Stimulated activated naive B cell treated with anti-CD40 and anti-IgM and Interleukin-4, amounts not matched to agents 10 μg/mL and 1 μg/mL and 100 μg/mL, for 72 hours (primary cell): ENCODE measurements at places on chromosomes 13 and 19.

GRCh38 chr19:43720936-43721335, 5.1 kb downstream of the IRGC start:
- DNase-seq = no peak

GRCh38 chr13:35818633-35819067, 312.5 kb downstream of the DCLK1 start:
- DNase-seq = no peak

DNA sequence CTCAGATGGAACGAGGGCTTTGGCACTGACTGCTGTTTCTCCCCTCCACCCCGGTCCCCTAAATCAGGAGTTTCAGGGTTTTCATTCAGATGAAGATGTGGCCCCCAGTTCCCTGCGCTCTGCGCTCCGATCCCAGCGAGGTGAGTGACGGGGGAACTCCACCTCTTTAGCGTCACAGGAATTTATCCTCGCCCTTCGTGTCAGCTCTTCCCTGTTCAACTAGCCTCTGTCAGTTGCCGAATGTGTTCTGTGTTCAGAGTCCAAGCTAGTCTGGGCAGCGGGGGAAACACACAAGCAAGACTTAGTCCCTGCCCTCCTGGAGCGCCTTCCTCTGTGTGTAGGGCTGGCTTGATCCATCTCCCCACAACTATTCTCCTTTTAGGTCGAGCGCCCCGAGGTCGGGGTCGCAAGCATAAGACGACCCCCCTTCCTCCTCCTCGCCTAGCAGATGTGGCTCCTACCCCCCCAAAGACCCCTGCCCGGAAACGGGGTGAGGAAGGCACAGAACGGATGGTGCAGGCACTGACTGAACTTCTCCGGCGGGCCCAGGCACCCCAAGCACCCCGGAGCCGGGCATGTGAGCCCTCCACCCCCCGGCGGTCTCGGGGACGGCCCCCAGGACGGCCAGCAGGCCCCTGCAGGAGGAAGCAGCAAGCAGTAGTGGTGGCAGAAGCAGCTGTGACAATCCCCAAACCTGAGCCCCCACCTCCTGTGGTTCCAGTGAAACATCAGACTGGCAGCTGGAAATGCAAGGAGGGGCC, 1.8 kb downstream of the KMT2B start:
- no peak for DNase-seq

GRCh38 chr13:30240608-30241007, 66.7 kb downstream of the KATNAL1 start:
- no peak for DNase-seq

DNA sequence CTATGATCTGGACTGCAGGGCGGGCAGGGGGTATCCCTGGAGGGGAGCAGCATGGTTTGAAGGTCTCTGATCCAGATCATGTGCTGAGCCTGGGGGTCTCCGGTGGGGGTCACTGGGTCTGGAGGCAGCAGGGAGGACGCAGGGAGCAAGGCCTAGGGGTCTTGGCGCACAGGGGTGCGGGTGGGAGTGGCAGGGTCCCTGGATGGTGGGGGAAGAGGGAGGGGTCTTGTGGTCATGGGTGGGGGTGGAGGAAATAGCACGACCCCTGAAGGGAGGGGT, 1.9 kb downstream of the BTBD2 start:
- DNase-seq = no peak

- DNase-seq = no peak
These were observed 8.3 kb upstream of the ZNF681 start for GRCh38 chr19:23766951-23767350.

DNA sequence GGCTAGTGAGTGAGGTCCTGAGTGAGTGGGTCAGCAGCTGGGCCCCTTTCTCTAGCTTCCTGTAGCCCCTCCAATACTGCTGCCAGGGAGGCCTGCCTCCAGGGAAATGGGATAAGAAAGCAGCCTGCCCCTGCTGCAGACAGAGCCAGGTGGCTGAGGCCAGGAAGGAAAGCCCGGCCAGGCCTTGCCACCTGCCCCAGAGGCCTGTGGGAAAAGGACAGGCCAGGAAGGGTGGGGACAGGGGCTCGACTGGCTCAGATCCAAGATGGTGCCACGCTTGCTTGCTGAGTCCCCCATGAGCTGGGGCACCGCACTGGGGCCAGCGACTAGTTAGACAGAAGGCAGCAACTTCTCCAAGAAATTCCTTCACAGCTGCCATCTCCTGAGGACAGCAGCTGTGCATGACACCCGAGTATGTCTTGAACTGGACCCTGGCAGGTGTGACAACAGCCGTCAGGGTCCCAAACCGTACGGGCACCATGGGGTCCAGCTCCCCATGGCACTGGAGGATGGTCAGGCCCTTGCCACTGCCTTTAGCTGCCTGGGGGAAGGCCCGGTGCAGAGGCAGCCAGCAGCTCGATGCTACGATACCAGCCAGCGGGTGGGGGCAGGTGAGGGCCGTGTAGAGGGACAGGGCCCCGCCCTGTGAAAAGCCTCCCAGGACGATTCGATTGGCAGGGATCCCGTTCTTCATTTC, 5.1 kb upstream of the PRR36 start:
- DNase-seq = no peak

DNA sequence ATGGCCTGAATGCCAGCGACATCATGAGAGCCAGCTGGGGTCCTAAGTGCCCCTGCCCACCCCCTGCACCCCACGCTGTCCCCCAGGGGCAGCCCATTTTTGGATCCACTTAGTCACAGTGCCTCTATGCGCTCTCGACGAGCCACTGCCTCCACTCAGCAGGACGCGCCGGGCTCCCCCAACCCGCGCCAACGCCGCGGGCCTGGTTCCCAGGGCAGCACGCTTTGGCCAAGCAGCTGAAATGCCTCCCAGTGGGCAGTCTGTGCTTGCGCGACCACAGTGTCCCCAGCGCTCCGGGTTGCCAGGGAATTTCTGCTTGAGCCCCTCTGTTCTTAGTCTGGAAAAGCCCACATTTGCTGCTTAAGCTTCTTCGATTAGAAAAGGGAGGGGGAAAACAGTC, 39.4 kb downstream of the TMED1 start:
- no peak for DNase-seq

DNA sequence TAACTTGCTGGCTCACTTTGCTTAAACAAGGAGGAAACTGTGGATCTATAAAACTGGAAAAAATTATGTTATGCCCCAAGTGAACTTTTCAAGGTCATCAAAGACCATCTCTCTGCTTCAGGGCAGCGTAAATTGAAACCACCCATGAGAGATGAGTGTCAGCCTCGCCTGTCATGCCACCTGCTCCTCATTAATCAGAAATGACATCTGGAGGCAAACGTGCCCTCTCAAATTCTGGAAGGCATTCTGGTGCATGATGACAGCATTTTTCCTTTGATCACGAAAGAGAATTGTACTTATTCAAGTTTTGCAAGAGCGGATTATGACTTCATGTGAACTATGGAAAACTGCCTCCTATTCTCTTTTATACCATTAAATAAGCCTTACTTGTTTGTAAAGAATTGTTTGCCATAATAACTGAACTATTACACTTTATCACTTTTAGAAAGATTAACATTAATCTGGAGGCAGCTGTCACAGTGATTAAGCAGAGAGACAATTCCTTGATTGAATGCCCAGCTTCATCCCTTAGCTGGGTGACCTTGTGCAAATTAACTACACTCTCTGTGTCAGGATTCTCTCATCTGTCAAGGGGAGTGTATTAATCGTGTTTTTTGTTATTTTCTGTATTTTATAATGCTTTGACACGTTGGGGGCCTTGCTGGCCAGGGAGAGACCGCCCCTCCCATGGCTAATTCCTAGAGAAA, 17.0 kb upstream of the SACS start:
- DNase-seq = no peak

GRCh38 chr13:20193907-20194631, 1.3 kb upstream of the GJB2 start:
- peak; percentile 11 for DNase-seq

- DNase-seq = peak; percentile 48
These were observed 6.3 kb upstream of the ZNF69 start for GRCh38 chr19:11881151-11881800.

- no peak for DNase-seq
These were observed 71.9 kb downstream of the TNFRSF19 start for GRCh38 chr13:23642110-23642509.

DNA sequence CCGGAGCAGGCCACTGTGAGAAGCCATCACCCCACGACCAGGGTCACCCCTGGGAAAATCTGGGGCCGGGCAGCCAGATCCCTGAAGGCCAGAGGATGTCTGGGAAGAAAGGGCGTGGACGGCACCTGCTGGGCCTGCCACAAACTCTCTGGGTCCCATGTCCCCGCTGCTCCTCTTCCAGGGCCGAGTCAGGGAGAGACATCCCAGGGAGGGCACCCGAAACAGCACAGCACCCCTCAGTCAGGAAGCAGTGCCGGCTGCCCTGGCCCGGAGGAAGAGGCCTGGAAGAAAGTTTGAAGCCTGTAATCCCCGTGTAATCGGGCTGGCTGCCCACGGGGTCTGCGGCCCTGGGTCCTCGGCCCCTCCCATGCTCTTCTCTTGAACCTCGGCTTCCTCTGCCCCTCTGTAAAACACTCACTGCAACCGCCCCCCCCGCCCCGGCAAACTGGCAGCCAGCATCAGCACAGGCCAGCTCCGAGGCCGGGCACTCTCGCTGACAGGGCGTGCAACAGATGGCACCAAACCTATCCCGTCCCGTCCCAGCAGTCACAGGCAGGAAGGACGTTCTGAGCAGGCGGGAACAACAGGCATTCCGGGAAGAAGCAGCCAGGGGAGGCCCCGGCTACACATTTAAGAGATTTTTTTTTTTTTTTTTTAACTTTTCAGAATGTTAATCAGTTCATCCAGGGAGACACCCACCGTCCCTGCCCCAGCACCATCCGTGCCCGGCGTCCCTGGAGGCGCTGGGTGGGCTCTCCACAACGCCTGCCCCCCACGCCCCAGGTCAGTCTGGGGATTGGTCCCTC, 1.5 kb downstream of the SBNO2 start:
- no peak for DNase-seq

GRCh38 chr19:7460562-7460966, 28.3 kb downstream of the PEX11G start:
- no peak for DNase-seq

- DNase-seq = no peak
These were observed 5.6 kb upstream of the FOSB start for GRCh38 chr19:45462174-45462573.

GRCh38 chr13:30179597-30180276, 127.6 kb downstream of the KATNAL1 start:
- DNase-seq = no peak

GRCh38 chr13:88752041-88752440, 1080.9 kb downstream of the SLITRK5 start:
- DNase-seq = no peak

DNA sequence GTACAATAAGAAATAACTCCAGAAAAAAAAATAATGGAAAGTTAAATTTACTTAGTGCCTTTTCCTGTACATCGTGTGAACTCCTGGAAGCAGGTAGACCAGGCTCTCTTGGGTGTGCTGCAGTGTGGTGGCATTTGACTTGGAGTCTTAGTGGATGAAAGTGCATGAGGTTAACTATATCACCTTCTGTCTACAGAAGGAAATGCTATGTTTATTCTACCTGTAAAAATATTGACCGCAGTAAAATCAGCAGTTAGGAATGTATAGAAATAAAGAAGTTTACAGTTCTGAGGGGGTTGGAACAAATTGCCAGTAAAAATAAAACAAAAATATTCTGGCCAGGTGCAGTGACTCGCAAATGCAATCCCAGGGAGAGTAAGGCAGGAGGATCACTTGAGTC, 722.1 kb downstream of the LIG4 start:
- no peak for DNase-seq

GRCh38 chr13:37274569-37275497, 169.4 kb upstream of the CSNK1A1L start:
- no peak for DNase-seq

DNA sequence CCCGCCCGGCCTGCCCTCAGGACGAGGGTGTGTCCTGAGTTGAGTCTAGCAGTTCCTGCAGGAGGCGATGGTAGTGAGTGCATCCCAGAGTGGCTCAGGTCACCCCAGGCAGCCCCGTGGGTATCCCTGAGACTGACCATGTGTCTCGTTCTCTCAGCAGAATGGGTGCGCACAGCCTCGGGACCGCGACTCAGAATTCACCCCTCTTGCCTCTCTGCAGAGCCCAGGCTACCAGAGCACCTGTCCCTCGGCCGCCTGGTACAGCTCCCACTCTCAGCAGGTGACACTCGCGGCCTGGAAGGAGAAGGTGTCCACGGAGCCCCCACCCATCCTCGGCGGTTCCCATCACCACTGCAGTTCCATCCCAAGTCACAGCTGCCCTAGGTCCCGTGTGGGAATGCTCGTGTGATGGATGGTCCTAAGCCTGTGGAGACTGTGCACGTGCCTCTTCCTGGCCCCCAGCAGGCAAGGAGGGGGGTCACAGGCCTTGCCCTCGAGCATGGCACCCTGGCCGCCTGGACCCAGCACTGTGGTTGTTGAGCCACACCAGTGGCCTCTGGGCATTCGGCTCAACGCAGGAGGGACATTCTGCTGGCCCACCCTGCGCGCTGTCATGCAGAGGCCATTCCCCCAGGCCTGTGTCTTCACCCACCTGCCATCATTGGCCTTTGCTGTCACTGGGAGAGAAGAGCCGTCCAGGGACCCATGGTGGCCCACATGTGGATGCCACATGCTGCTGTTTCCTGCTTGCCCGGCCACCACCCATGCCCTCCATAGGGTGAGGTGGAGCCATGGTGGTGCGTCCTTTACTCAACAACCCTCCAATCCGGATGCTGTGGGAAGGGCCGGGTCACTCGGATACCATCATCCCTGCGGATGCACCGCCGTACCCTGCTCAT, 87.1 kb upstream of the MCF2L start:
- DNase-seq = no peak

DNA sequence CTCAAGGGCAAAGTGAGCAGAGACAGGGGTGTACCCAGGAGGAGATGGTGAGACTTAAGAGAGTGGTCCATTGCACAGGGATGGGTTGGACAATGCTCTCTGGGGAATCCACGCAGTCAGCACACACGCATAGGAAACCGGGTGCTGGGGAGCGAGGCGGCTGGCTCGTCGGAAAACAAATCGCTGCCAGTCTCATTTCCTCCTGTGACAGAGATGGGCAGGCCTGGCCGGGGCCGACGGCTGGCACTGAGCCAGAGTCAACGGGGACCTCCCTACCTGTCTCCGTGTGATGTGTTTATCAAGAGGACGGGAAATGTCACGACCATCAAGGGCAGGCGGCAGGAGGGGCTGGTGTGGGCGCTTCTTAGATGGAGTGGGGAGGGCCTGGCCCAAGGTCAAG, 27.3 kb downstream of the PTPRS start:
- peak; percentile 84 for DNase-seq

DNA sequence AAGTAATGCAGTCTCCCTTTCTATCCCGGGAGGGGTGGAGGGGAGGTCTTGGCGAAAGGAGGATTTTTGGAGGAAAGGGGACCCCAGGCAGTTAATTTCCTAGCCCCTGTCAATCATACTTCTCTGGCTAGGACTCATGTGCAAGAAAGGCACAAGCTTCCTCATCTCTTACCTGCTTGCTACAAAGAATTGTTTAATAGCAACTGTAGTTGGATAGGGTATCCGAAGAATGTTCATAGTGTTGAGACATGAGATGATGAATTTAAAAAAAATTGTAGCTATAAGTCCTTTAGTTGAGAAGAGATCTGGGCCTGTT, 525 bp downstream of the BORA start:
- DNase-seq = no peak

DNA sequence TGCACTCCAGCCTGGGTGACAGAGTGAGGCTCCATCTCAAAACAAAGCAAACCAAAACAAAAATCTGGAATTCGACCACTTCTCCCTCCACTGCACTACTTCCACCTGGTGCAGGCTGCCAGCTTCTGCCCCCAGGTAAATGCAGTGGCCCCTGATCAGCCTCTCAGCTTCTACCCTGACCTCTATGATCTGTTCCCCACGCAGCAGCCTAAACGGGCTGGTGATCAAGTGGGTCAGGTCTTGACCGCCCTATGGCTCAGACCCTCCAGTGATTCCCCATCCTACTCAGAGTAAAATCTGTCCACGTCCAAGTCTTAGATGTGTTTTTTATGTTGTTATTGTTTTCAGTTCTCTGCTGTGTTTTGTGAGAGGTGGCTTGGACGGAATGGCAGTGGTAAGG, 163.9 kb downstream of the KCTD15 start:
- DNase-seq = no peak
